ENCODE measurements at places on chromosomes 3 and 15. TPM values are rescaled to one million over a fixed set of nuclear protein-coding genes. Genes with fewer than 3 reads are reported as not detected.

GRCh38 chr3:105933871-105934270 is 65.1 kb upstream of the CBLB start:
- no peak for DNase-seq

Gene GOLGA8M
- 2.3 TPM for total RNA-seq

Gene CCDC191
- 4.0 TPM for total RNA-seq

Gene EXOG
- 22.0 TPM for total RNA-seq

DNA sequence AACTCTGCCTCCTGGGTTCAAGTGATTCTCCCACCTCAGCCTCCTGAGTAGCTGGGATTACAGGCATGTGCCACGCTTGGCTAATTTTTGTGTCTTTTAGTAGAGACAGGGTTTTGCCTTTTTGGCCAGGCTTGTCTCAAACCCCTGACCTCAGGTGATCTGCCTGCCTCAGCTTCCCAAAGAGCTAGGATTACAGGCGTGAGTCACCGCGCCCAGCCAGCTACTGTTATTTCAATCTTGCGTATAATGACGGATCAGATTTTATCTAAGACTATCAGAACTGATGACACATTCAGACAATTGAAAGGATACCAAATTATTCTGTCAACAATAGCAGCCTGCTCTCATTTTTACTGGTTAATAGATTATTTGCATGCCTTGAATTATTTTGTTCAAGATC is 612.2 kb downstream of the ZIC1 start:
- no peak for DNase-seq

DNA sequence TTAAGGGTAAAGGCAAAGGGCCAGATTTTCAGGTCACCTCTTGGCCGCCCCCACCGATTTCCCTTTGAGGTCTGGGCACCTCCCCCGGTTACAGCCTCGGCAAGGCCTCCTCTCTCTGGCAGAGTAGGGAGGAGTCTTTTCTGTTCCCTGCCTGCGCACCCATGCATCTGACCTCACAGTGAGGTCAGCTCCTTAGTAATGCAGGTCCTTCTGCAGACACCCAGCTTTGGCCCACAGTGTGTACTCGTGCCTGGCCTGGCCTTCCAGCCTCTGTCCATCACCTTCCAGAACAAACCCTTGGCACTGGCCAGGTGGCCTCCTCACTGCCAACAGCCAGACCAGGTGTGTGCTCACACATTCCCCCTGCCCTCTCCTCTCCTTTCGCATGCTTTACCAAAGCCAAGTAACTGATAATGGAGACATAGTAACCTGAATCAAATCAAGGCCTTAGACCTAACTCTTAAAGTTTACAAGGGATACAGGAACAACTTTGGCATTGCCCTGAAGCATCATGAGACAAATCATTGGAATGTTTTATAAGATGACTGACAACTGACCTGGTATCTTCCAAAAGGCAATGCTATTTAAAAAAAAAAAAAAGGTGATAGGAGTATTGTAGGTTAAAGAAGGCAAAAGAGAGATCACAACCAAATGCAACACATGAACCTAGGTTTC is 61.3 kb downstream of the CORO2B start:
- no peak for DNase-seq

GRCh38 chr3:70832089-70832833 is 519.8 kb upstream of the MDFIC2 start:
- DNase-seq = no peak

Gene SLC51A
- not detected for total RNA-seq

Gene LTK
- 0.51 TPM for total RNA-seq

DNA sequence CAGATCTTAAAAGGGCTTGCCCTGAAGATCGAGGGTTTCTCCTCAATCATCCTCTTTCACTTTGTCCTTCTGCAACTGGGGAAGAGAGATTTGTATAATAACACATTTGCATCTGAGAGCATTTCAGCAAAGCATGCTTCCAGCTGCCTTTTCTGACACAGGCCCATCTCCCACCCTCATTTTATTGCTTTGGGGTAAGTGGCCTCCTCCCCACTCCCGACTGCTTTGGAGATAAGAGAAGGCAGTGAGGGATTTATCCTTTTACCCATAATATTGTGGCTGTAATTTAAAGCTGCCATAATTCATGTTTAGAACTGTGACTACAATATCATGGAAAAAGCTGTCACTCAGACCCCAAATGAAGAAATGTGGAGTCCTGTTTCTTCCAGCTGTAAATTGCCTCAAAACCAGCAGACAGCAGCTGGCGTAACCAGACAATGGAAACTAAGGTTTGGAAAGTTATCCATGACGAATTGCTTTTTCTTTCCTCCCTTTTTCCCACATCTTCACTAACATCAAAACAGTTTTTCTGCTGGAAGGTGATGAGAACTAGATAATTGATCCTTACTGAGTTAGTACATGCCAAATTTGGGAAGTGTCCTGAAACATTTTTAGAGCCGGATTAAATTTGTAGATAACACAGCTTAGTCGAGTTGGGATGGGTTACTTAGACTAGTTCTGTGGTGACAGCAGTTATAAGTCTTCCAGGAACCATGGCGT is 104.2 kb upstream of the PFN2 start:
- no peak for DNase-seq

DNA sequence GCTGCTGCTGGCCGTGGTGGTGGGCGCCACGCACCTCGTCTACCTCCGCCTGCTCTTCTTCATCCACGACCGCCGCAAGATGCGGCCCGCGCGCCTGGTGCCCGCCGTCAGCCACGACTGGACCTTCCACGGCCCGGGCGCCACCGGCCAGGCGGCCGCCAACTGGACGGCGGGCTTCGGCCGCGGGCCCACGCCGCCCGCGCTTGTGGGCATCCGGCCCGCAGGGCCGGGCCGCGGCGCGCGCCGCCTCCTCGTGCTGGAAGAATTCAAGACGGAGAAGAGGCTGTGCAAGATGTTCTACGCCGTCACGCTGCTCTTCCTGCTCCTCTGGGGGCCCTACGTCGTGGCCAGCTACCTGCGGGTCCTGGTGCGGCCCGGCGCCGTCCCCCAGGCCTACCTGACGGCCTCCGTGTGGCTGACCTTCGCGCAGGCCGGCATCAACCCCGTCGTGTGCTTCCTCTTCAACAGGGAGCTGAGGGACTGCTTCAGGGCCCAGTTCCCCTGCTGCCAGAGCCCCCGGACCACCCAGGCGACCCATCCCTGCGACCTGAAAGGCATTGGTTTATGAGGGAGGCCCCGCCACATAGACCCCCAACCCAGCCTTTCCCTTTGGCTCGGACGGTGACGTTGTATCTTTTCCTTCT is 1.1 kb downstream of the GPR27 start:
- DNase-seq = no peak

Gene MYL3
- total RNA-seq = not detected

DNA sequence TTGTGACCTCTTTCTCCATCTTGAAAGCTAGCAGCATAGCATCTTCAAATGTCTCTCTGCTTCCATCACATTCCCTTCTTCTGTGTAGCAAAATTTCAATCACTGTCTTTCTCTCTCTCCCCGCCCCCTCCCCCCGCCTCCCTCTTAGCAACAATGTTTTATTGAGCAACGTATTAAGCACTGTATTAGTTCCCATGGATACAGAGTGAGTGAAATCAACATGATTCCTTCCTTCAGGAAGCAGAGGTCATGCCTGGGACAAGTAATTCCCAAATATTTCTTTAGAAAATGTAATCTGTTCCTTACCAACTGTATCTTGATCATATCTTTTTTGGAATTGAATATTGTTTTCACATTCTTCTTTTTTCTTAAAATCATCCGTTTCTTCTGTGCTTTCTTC is 373.7 kb upstream of the NECTIN3 start:
- DNase-seq = no peak

DNA sequence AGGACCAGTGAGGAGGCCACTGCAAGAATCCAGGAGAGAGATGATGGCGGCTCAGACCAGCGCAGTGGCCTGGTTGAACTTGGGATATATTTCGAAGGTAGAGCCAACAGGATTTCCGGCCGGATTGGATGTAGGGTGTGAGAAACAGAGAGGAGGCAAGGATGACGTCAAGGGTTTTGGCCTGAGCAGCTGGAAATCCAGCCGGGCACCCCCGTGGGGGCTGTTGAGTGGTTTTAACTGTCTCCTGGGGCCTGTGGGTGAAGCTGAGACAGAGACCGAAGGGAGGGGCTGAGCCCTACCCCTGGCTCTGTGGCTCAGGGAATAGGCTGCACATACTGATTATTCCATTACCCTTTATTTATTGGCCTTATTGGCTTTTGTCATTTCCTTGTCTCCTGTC is 45.7 kb downstream of the EXOG start:
- no peak for DNase-seq

- DNase-seq = no peak
Measured at GRCh38 chr15:90586948-90587347, 57.2 kb downstream of the CRTC3 start.

Gene FEZF2
- total RNA-seq = not detected

GRCh38 chr3:196388956-196389355 is 43.3 kb downstream of the UBXN7 start:
- DNase-seq = no peak

- no peak for DNase-seq
Measured at GRCh38 chr3:17655743-17656142, 86.7 kb downstream of the TBC1D5 start.

- no peak for DNase-seq
Measured at GRCh38 chr15:89379818-89380217, 45.2 kb upstream of the POLG start.

- no peak for DNase-seq
Measured at GRCh38 chr3:780505-780904, 312.3 kb upstream of the CNTN6 start.

Gene TMEM158
- not detected for total RNA-seq

GRCh38 chr3:10263646-10264363 is 15.5 kb downstream of the TATDN2 start:
- DNase-seq = peak; percentile 69

Gene PAQR9
- total RNA-seq = not detected

Gene FANCD2
- 69.7 TPM for total RNA-seq

Gene RBMS3
- total RNA-seq = 3.3 TPM

Gene NRROS
- total RNA-seq = 27.7 TPM

GRCh38 chr15:40307421-40308211 is at the start of gene PLCB2:
PLCB2 (minus strand) TSS chr15:40307935; CDS start chr15:40307672, 263 bp downstream.
- peak; percentile 71 for DNase-seq

Gene GOLGA8J
- total RNA-seq = not detected

GRCh38 chr3:55669133-55669532 is 182.0 kb upstream of the WNT5A start:
- DNase-seq = no peak

Gene GOLGA8H
- 0.60 TPM for total RNA-seq

DNA sequence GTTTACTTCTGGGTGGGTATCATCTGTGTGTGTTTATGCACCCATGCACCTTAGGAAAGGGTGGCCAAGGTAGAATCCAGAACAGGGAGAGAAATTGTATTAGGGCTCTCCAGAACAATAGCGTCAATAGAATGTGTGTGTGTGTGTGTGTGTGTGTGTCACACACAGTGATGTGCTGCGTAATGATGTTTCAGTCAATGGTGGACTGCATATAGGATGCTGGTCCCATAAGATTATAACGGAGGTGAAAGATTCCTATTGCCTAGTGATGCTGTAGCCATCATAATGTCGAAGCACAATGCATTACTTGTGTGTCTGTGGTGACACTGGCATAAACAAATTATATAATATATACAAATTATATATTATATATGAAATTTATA is 69.3 kb upstream of the PRR23C start:
- DNase-seq = no peak

Measured in activated naive CD4-positive, alpha-beta T cell treated with anti-CD3 and anti-CD28 coated beads, Interleukin-2, amount 50 U/mL, for 72 hours (primary cell).